DMS53 (cell line): ENCODE measurements at places on chromosomes 4 and X.

DNA sequence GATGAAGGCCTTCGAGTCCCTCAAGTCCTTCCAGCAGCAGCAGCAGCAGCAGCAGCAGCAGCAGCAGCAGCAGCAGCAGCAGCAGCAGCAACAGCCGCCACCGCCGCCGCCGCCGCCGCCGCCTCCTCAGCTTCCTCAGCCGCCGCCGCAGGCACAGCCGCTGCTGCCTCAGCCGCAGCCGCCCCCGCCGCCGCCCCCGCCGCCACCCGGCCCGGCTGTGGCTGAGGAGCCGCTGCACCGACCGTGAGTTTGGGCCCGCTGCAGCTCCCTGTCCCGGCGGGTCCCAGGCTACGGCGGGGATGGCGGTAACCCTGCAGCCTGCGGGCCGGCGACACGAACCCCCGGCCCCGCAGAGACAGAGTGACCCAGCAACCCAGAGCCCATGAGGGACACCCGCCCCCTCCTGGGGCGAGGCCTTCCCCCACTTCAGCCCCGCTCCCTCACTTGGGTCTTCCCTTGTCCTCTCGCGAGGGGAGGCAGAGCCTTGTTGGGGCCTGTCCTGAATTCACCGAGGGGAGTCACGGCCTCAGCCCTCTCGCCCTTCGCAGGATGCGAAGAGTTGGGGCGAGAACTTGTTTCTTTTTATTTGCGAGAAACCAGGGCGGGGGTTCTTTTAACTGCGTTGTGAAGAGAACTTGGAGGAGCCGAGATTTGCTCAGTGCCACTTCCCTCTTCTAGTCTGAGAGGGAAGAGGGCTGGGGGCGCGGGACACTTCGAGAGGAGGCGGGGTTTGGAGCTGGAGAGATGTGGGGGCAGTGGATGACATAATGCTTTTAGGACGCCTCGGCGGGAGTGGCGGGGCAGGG lies 568 bp downstream of the HTT start:
- peak; percentile 88 for DNase-seq

GRCh38 chr4:70996018-70996360 lies 2.5 kb downstream of the DCK start:
- no peak for DNase-seq

- DNase-seq = no peak
These were observed 1254.4 kb downstream of the ADGRL3 start for GRCh38 chr4:62454535-62454934.

DNA sequence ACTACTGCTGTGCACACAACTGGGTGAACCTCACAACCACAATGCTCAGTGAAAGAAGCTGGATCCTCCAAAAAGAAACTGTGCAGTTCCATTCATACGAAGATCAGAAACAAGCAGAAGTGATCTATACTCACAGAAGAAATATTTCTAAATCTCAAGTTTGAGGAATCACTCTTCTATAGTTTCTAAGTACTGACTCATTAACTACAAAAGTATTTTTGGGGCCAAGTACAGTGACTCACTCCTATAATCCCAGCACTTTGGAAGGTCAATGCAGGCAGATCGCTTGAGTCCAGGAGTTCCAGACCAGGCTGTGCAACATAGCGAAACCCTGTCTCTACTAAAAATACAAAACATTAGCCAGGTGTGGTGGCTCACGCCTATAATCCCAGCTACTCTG lies 51.3 kb upstream of the RELL1 start:
- no peak for DNase-seq

- no peak for DNase-seq
These were observed 66.9 kb downstream of the PTPN13 start for GRCh38 chr4:86661006-86661405.

DNA sequence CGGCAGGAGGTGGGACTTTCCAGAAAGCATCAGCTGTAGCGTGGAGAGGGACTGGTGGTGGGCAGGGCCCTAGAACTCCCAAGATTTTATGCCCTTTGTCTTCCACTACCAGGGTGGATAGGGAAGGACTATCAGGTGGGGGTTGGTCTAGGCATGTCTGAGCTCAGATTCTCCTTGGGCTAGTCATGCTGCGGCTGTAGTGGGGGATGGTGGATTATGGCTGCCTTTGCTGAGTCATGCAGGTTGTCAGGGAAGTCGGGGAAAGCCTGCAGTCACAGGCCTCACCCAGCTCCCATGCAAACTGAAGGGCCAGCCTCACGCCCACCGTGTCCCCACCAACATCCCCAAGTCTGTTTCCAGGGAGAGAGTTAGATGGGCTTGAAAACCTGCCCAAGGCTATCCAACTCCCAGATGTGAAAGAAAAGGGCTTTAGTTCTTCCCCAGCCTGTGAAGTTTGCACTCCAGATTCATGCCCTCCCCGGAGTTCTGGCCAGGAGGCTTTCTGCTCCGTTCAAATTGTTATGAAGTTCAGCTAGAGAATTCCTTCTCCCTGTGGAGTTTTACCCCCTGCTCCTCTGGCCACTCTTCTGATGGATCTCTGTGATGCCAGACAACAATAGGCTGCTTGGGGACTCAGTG lies 13.4 kb upstream of the MEPE start:
- no peak for DNase-seq

DNA sequence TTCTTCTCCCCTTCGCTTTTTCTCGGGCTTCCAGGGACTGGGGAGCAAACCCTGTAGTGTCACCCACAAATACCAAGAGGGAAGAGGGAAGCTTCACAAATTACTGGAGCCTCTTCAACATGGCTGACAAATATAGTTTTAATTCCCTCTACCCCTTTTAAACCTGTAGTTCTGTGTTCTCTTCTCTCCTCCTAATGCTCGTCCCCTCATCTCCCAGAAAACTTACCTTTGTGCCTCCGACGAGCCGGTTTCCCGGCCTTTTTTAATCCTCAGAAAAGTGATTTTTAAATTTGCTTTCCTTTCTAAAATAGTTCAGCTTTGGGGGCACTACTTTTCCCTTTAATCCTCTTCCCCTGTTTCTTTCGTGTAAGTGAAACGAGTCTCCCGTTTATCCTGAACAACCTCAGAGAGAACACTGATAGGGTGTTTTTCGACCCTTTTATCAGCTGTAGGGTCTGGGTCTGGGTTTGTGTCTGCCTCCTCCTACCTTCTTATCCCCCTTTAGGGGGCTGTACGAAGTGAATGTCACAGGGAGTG lies 408 bp downstream of the TET2 start:
- DNase-seq = peak; percentile 34

DNA sequence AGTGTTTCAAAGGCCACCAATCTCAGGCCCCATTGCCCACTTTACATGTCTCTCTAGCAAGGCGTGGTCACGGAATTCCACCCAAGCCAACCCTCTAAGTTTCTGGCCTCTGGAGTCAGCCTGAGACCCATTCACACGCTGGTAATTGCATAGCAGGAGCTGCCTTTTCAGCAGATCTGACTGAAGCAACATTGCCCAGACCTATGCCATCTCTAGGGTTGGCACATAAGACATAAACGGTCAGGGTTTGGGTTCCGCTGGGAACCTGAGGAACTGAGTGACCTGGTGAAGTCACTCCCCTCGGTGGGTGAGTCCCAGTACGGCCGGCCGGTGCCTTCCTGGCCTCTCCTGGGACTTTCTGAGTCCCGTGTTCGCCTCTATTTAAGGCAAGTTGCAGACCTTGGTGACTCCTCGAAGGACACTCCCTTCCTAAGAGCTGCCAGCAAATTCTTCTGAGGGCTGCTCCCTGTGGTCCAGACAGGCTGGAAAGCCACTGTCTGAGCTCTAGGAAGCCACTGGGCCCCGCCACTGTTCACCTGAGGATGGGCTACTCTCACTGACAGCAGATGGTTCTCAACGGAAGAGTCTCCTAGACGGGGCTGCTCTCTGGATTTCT lies 15.9 kb downstream of the CTAG1A start:
- no peak for DNase-seq

GRCh38 chr4:141686146-141686775 lies 49.9 kb downstream of the IL15 start:
- DNase-seq = peak; percentile 44

GRCh38 chrX:45309801-45310200 lies 109.1 kb upstream of the DIPK2B start:
- no peak for DNase-seq

GRCh38 chr4:156976147-156976546 lies 4.5 kb upstream of the PDGFC start:
- DNase-seq = no peak

GRCh38 chr4:31327031-31327430 lies 606.9 kb downstream of the PCDH7 start:
- no peak for DNase-seq

DNA sequence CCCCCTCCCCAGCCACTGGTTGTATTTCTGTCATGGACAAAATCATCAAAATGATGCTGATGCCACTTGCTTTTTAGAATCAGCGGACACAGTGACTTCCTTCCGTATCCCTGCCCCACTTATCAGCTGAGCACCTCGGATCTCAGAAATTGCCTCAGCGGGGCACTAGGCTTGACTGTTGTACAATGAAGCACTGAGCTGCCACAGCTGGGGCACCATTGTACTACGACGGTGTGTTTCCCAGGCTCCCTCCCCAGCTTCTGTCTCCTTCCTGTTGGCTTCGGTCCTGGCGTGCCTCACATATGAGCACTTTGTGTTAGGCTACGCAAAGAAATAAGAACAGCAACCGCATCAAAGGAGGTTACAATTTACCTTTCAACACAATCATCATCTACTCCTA lies 82.4 kb downstream of the F11 start:
- no peak for DNase-seq

DNA sequence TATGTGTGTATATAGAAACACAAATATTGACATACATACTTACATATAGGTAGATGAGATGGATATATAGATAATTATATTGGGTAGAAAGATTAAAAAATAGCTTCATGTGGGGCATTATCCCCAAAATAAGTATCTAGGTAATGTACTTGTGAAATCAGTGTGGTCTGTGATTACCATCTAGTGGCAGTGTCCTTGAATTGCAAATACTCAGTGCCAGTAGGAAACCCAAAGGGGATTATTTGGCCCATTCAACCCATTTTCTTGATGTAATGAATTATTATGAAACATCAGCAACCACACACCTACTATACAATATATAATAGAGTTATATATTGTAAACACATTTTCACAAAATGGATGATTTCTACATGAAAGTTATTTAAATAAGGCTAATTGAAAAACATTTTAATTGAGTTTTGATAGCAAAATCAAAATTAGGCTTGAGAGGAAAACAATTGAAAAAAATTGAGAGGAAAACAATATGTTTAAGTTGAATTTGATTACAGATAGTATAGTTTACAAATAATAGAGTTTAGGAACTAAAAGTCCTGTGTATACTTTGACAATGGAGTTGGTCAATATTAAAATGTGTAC lies 389.4 kb downstream of the GALNTL6 start:
- DNase-seq = peak; percentile 62

DNA sequence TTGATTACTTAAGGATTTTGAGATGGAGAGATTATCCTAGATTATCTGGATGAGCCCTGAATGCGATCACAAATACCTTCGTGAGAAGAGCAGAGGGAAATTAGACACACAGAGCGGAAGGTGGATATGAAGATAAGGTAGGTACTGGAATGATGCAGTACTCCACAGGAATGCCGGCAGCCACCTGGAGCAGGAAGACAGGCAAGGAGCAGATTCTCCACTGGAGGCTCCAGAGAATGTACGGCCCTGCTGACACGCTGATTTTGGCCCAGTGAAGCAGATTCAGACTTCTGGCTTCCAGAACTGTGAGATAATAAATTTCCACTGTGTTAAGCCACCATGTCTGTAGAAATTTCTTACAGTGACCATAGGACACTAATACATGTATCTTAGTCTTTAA lies 79.4 kb upstream of the PITX2 start:
- DNase-seq = no peak

DNA sequence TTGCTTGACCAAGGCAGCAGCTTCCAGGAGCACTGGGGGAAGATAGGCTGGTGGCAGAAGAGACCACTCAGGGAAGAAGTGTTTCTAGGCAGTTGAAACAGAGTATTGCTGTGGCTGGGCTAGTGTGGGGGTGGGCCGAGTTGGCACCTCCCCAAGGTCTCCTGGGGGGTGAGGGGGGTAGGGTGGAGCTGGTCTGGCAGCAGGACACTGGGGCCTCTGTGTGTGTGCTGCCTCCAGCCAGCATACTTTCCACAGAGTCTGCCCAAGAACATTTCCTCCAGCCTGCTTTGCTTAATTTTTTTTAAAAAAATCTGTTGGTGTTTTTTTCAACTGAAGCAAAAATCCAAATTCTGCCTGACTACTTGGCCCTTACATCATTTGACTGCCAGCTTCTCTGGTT lies 4.0 kb downstream of the ITIH6 start:
- no peak for DNase-seq

GRCh38 chr4:8763966-8764901 lies 107.4 kb downstream of the HMX1 start:
- DNase-seq = no peak

GRCh38 chr4:157075401-157075800 lies 549 bp upstream of the GLRB start:
- DNase-seq = no peak

- DNase-seq = no peak
These were observed 16.6 kb downstream of the JAKMIP1 start for GRCh38 chr4:6183740-6184139.

GRCh38 chrX:137915466-137915865 lies 349.5 kb downstream of the ZIC3 start:
- no peak for DNase-seq

GRCh38 chrX:106415276-106415895 lies 196.4 kb upstream of the RADX start:
- DNase-seq = peak; percentile 70

DNA sequence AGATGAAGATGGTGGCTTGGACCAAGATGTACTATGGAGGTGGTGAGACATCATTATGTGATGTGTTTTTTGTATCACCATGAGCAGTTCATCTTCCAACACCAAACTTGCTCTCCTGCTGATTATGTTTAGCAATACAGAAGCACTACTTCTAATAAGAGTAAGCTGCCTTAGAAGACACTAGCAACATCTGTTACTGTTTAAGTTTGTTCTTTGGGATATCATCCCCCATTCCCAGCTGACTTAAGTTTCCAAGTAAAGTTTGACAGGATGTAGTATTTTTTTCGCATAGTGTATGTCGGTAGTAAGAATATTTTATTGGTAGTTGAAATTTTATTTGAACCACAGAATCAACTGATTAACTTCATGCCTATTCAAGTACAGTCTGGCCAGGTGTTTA lies 123.5 kb upstream of the BMPR1B start:
- no peak for DNase-seq

DNA sequence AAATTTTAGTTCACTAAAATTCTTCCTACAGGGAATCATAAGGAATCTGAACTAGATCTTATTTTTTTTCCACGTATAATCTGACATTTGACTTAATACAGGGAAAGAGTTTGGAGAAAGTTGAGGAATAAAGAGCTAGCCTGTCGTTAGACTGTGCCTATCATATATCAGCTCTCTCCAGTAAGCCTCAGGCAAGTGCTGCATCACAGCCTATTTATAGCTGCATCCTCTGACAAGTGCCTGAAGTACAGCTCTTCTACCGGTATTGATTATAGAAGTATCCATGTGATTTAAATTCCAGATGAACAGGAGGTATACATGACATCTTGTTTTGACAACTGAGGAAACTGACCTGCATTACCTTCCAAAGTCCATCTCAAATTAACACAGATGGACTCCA lies 248.9 kb downstream of the TLL1 start:
- peak; percentile 1 for DNase-seq

- DNase-seq = peak; percentile 4
These were observed 31.8 kb downstream of the AMMECR1 start for GRCh38 chrX:110286106-110286505.
